ENCODE measurements at places on chromosomes 12 and 14. TPM values are rescaled to one million over a fixed set of nuclear protein-coding genes. Genes with fewer than 3 reads are reported as not detected.
A peak's percentile ranks its signal among the peaks of the same experiment; 100 is the strongest.

The MAP1LC3B2 gene
- not detected for total RNA-seq

DNA sequence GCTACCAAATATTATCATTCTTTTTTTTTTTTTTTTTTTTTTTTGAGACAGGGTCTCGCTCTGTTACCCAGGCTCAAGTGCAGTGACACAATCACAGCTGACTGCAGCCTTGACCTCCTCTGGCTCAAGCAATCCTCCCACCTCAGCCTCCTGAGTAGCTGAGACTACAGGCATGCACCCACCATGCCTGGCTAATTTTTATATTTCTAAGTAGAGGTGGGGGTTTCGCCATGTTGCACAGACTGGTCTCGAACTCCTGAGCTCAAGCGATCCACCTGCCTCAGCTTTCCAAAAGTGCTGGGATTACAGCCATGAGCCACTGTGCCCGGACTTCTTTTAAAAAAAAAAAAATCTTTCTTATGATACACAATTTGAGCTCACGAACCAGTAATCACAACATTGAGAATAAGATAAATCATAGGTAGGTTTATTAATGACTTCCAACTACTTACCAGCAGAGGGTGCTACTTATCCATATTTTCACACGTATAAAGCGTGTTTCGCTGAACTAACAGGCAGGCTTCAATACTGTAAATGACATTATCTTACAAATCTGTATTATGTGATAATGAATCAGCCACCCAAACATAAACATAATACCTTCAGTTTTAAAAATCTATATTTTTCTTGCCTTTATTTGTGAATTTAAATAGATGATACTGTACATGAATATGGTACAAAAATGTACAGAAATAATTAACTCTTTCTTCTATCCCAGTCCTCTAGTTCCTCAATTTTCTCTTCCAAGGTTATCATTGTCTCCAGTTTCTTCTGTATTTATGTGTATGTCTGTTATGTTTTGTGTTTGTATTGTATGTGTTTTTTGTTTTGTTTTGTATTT lies 42.5 kb upstream of the BCAT1 start:
- H3K27me3 ChIP-seq = no peaks in the 10 kb centered on the region
- peak; percentile 65 for DNase-seq
- H3K27ac ChIP-seq = no peak overlapping the region
- peaks cover 29% of the 10 kb centered on the region for H3K4me1 ChIP-seq

DNA sequence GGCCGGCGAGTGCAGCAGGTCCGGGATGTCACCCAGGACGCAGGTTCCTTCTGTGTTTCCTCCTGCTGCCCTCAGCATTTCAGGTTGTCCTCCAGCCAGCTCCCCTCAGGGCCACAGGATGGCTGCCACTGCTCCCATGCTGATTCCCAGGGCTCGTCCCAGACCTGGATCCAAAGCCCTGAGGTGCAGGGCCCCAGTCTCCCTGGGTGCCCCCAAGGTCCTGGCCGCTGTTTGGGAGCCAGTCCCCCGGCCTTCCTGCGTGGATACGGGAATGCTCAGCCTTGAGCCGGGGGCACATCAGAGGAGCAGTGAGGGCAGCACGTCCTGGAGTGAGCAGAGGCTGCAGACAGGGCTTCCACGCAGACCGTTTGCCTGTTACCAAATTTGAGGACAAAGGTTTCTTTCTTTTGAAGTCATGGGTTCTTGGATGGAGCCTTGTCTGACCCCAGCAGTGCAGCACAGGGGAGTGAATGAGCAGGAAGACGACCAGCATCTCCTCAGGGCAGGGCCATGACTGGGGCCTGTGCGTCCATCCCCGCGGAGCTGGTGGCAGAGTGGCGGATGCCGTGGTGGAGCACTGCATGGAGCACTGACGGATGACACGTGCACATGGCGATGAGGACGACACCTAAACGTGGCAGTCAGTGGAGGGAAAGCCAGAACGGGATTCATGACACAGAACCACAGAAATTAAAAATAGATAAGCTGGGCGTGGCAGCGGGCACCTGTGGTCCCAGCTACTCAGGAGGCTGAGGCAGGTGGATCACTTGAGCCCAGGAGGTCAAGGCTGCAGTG lies 12.5 kb upstream of the CACNA2D4 start:
- no peak overlapping the region for H3K27ac ChIP-seq
- H3K4me3 ChIP-seq = no peak overlapping the region
- no peak for DNase-seq
- H3K27me3 ChIP-seq = no peaks in the 10 kb centered on the region
- H3K36me3 ChIP-seq = no peaks in the 10 kb centered on the region
- peaks cover 18% of the 10 kb centered on the region for H3K4me1 ChIP-seq

The VCPKMT gene
- total RNA-seq = 12.8 TPM

DNA sequence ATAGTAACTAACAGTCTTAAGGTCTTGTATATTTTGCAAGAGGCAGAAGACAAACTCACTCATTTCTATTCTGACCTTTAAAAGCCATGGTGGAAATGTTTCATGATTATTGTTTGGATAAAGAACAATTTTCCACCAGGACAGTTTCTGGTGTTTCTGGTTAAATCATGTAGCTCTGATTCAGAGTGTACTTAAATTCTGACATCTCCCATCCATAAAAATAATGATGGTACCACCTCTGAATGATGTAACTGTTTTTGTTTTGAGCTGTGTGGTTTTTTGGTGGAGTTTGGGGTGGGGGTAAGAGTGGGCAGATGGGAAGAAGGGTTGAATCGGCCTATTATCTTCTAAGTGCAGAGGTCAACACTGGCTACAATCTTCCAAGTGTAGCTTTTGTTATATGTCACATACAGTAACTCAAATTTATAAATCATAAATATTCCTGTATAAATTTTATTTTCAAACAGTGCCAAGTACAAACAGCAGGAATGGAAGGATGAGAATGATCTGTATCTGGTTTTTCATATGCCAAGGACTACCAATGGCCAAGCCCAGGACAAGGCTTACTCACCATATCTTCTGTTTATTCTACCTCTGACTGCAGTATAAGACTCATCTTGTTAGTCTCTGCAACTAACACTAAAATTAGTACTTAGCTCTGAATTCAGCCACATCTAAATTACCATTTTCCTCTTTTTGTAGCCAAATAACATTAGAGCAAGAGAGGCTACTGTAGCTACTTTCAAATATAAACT lies 108.7 kb downstream of the BCAT1 start:
- no peak for DNase-seq
- peaks cover 27% of the 10 kb centered on the region for H3K4me1 ChIP-seq
- H3K4me3 ChIP-seq = 0 out of 2 replicates have a peak overlapping the region, but pooled peaks have one; percentile 1
- H3K27me3 ChIP-seq = no peaks in the 10 kb centered on the region
- peak overlapping the region; percentile 89 for H3K27ac ChIP-seq

DNA sequence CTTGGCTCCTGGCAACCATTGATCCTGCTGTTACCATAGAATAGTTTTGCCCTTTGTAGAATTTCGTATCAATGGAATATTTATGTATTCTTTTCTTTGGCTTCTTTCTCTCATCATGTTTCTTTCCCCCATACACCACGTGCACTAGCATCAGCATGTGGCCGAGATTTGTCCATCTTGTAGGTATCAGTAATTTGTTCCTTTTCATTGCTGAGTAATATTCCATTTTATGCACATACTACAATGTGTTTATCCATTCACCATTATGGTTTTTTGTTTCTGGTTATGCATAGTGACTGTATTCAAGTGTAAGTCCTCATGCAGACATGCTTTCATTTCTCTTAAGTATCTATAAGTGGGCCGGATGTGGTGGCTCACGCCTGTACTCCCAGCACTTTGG lies 4.5 kb upstream of the ISM2 start:
- H3K36me3 ChIP-seq = no peaks in the 10 kb centered on the region
- no peak for DNase-seq
- no peak overlapping the region for H3K4me3 ChIP-seq
- H3K27ac ChIP-seq = no peak overlapping the region

DNA sequence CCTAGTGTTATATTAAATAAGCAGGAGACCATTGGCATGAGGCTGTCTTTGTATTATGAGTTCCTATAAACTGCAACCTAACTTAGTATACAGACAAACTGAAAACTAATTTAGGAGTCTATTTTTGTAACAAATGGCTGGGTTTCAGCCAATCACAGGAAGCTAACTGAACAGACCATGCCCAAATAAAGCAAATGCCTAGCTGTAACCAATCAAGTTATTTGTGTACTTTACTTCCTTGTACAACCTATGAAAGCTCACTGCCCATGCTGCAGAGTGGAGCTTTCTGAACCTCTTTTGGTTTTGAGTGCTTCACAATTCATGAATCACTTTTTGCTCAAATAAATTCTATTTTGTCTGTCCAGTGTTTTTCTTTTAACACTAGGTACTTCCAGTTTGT lies 41.6 kb downstream of the GUCY2C start:
- no peak overlapping the region for H3K4me3 ChIP-seq
- no peak for DNase-seq
- H3K27ac ChIP-seq = no peak overlapping the region

- peaks cover 82% of the 10 kb centered on the region for H3K4me1 ChIP-seq
- H3K36me3 ChIP-seq = peaks cover 25% of the 10 kb centered on the region
- peak overlapping the region; percentile 66 for H3K27ac ChIP-seq
Observed at GRCh38 chr12:94266796-94267536, 118.6 kb downstream of the PLXNC1 start.

DNA sequence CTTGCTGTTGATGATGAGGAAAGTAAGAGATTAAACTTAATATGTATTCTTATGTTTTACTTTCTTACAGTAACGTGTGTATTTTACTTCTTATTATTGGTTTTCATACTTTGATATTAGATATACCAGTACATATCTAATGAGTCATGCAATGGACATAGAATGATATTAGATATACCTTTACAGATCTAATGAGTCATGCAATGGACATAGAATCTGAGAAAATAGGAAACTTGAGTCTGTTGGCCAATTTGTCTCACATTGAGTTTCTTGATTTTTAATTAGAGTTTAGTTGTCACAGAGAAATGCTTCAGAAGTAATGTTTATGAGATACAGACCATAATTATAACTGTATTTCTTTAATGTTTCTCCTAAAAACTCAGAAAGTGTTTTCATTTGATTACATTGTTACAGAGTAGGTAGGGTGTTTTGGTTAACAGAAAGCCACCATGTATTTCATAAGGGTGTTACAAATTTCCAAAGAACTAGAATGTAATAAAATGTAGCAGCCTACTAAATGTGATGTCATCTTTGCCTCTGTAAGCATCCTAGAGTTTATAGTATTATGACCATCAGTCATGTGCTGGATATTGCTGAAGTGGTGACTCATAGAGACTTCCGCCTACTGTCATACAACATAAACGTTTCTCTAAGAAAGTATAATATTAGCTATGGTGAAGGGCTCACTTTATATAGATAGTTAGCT lies 3.0 kb downstream of the GAS2L3 start:
- H3K27me3 ChIP-seq = no peaks in the 10 kb centered on the region
- DNase-seq = no peak
- H3K36me3 ChIP-seq = no peaks in the 10 kb centered on the region
- H3K4me1 ChIP-seq = peaks cover 12% of the 10 kb centered on the region
- H3K27ac ChIP-seq = no peak overlapping the region

- H3K36me3 ChIP-seq = peaks cover 12% of the 10 kb centered on the region
- H3K4me1 ChIP-seq = peaks cover 8% of the 10 kb centered on the region
- peak overlapping the region; percentile 83 for H3K4me3 ChIP-seq
- H3K27me3 ChIP-seq = no peaks in the 10 kb centered on the region
- H3K27ac ChIP-seq = peak overlapping the region; percentile 93
- DNase-seq = no peak
Observed at GRCh38 chr14:92794547-92794941, 439 bp downstream of the GOLGA5 start.

- no peak overlapping the region for H3K4me3 ChIP-seq
- no peaks in the 10 kb centered on the region for H3K4me1 ChIP-seq
- no peak for DNase-seq
- H3K27ac ChIP-seq = no peak overlapping the region
- H3K27me3 ChIP-seq = peaks cover 12% of the 10 kb centered on the region
Observed at GRCh38 chr14:56817396-56817921, 7.2 kb upstream of the OTX2 start.

GRCh38 chr12:40327535-40327934 lies 102.7 kb downstream of the LRRK2 start:
- H3K27ac ChIP-seq = no peak overlapping the region
- H3K27me3 ChIP-seq = no peaks in the 10 kb centered on the region
- H3K4me1 ChIP-seq = no peaks in the 10 kb centered on the region
- no peak overlapping the region for H3K4me3 ChIP-seq
- DNase-seq = no peak
- H3K36me3 ChIP-seq = no peaks in the 10 kb centered on the region

- H3K36me3 ChIP-seq = no peaks in the 10 kb centered on the region
- H3K27ac ChIP-seq = no peak overlapping the region
- no peak overlapping the region for H3K4me3 ChIP-seq
- DNase-seq = peak; percentile 33
- no peaks in the 10 kb centered on the region for H3K27me3 ChIP-seq
- peaks cover 4% of the 10 kb centered on the region for H3K4me1 ChIP-seq
Observed at GRCh38 chr12:4985820-4986219, 57.9 kb upstream of the KCNA5 start.

The LTBP2 gene
- total RNA-seq = 0.16 TPM

DNA sequence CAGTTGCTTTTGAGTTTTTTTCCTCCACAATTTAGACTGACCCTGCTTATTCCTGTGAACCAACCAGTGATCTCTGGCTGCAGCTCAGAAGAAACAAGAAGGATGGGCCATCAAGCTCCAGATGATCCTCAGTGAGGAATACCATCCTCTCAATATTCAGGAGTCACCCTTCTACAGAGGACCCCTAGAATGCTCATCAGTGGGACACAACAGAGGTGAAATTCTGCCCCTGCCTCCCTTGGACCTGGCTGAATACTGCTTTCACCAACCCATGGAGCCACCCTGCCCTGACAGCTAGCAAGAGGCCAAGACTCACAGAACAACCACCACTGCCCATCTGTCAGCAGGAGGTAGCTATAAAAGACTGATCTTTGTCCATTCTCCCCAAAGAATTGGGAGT lies 9.2 kb upstream of the DHRS2 start:
- H3K4me3 ChIP-seq = no peak overlapping the region
- H3K36me3 ChIP-seq = no peaks in the 10 kb centered on the region
- no peak overlapping the region for H3K27ac ChIP-seq
- peaks cover 5% of the 10 kb centered on the region for H3K4me1 ChIP-seq

GRCh38 chr14:73339846-73340595 lies 102.7 kb downstream of the PAPLN start:
- no peaks in the 10 kb centered on the region for H3K4me1 ChIP-seq
- no peak overlapping the region for H3K27ac ChIP-seq
- H3K27me3 ChIP-seq = no peaks in the 10 kb centered on the region
- H3K36me3 ChIP-seq = no peaks in the 10 kb centered on the region

DNA sequence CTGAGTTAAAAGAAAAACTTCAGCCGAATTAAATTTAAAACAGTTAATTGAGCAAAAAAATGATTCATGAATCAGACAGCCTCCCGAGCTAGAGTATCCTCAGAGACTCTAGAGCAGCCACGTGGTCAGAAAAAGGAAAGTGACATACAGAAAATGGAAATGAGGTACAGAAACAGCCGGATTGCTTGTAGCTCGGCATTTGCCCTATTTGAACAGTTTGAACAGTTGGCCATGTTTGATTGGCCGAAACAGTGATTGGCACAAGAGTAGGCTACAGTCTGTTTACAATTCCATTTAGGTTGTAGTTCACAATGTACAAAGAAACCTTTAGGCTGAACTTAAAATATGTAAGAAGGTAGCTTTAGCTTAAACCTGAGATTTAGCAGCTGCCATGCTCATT lies 12.9 kb upstream of the OXA1L start:
- peaks cover 10% of the 10 kb centered on the region for H3K4me1 ChIP-seq
- no peaks in the 10 kb centered on the region for H3K36me3 ChIP-seq
- no peak overlapping the region for H3K27ac ChIP-seq
- no peak for DNase-seq

The RASAL1 gene
- not detected for total RNA-seq

The CMA1 gene
- total RNA-seq = not detected

- H3K27me3 ChIP-seq = no peaks in the 10 kb centered on the region
- no peaks in the 10 kb centered on the region for H3K4me1 ChIP-seq
- no peaks in the 10 kb centered on the region for H3K36me3 ChIP-seq
- no peak overlapping the region for H3K27ac ChIP-seq
- no peak for DNase-seq
- no peak overlapping the region for H3K4me3 ChIP-seq
Observed at GRCh38 chr12:132545955-132546354, 56.0 kb downstream of the FBRSL1 start.
